ENCODE measurements at places on chromosomes 13 and 19.

DNA sequence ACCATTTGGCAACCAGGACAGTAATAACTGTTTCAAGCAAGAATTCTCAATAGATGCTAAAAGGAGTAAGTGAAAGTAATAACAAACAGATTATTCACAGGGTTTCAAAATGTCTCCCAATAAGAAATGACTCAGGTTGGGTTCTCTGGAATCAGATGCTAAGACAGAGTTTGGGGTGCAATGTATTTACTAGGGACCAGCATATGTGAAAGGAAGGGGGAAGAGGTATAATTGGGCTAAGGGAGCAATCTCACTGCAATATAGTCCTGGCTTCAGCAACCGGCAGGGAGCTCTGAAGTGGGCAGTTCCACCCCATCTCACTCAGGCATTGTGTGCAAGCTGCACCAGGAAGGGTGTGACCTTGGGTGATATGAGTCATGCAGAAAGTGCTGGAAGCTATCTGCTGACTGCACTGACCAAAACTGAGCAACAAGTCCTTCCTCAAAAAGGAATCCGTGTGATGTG is 23.4 kb downstream of the ZDHHC20 start:
- DNase-seq, result peak; percentile 81

DNA sequence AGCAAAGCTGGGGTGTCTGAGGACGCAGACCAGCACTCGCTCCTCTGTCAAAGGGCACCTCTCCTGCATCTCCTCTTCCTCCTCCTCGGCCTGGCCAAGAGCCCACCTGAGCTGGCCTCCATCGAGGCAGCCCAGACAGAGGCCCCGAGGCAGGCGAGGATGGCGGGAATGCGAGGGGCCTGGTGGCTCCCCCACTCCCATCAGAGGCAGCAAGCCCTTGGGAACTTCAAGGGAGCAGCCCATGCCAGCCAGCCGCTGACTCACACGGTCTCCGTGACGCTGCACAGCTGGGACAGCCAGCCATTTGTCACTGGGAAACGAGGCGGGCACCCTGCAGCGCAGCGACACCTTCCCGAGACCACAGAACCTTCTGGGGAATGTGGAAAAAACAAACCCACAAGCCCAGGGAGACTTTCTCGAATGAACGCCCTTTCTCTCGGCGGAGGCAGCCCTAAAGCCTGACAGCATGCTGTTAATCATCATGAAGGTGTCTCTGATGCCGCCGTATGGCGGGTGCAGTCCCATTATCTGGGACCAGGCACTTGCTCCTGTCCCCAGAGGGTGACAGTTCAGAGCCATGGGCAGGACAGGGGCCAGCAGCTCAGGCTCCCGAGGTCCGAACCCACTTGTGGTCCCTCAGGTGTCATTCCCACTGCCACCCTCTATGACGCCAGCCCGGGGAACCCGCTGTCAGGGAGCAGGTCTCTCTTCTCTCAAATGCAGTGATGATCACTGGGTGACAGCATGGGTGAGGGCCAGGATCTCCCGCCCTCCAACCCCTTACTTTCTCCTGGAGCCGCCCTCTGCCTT is 53.0 kb downstream of the PEPD start:
- no peak for DNase-seq

DNA sequence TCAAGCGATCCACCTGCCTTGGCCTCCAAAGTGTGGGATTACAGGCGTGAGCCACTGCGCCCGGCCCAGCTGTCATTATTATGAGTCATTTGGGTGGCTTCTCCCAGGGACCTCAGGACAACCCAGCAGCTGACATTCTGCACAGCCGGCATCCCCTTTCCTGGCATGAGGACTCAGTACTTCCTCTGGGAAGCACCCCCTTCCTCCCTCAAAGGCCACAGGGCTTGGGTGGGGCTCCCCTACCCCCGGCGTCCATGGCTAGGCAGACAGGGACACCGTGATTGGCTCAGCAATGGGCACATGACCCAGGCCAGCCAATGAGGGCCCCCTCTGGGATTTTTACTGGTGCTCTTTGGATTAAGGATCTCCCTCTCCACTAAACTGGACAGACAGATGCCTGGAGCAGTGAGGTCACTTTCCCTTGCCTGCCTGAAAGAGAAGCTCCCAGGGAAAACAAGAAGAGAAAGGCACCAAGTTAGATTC is 6.0 kb downstream of the KANK2 start:
- peak; percentile 98 for DNase-seq

- DNase-seq, result no peak
Measured at GRCh38 chr13:49063011-49063410, 87.3 kb downstream of the FNDC3A start.

DNA sequence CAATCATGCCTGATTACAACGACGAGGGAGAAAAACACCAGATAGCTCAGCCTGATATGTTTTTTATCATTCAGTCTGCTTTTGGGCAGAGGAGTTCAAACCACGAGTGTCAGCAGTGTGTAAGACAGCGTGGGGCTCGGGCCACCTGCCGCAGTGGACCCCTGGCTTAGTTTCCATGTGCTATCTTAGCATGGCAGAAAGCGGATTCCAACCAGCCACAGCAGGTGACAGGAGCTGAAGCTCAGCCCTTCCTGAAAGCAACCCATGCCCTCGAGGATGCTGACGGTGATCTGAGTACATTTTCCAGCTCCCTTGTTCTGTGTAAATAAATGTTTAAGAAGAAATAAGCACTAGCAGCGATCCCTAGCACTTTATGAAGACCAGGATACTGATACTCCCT is 32.2 kb upstream of the MBNL2 start:
- no peak for DNase-seq

GRCh38 chr19:17522988-17523872 is 11.8 kb downstream of the PGLS start:
- no peak for DNase-seq

- DNase-seq, result no peak
Measured at GRCh38 chr13:22596171-22596863, 584.5 kb upstream of the SGCG start.

GRCh38 chr13:27928353-27928804 is 8.6 kb downstream of the PDX1 start:
- DNase-seq, result no peak

- DNase-seq, result no peak
Measured at GRCh38 chr19:45568732-45569131, 15.9 kb downstream of the OPA3 start.

DNA sequence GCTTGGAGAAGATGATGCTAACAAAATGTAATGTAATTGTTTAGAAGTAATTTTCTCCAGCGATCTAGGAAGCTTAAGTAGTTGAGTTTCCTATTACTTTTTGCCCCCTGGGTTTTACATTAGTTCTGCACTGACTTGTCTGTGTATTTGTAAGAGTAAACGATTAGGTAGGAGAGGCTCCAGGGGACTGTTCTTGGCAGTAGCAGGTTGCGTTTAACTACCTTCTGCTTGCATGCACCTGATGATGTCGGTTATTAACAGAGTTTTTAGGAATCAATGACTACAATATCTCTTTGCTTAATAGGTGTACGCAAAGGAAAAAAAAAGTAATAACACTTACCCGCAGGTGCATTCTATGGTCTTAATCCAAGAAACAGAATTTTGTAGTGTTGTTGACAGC is 18.3 kb upstream of the UGGT2 start:
- DNase-seq, result no peak

GRCh38 chr13:51525567-51526167 is 58.6 kb upstream of the WDFY2 start:
- no peak for DNase-seq

DNA sequence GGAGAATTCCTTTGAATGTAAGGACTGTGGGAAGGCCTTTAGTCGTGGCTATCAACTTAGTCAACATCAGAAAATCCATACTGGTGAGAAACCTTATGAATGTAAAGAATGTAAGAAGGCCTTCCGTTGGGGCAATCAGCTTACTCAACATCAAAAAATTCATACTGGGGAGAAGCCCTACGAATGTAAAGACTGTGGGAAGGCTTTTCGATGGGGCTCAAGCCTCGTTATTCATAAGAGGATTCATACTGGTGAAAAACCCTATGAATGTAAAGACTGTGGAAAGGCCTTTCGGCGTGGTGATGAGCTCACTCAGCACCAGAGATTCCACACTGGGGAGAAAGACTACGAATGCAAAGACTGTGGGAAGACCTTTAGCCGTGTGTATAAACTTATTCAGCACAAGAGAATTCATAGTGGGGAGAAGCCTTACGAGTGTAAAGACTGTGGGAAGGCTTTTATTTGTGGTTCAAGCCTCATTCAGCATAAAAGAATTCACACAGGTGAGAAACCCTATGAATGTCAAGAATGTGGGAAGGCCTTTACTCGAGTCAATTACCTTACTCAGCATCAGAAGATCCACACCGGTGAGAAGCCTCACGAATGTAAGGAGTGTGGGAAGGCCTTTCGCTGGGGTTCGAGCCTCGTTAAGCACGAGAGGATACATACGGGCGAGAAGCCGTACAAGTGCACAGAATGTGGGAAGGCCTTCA is 39.2 kb downstream of the ZNF331 start:
- no peak for DNase-seq

- DNase-seq, result no peak
Measured at GRCh38 chr13:82259284-82259683, 1623.0 kb downstream of the SLITRK1 start.

DNA sequence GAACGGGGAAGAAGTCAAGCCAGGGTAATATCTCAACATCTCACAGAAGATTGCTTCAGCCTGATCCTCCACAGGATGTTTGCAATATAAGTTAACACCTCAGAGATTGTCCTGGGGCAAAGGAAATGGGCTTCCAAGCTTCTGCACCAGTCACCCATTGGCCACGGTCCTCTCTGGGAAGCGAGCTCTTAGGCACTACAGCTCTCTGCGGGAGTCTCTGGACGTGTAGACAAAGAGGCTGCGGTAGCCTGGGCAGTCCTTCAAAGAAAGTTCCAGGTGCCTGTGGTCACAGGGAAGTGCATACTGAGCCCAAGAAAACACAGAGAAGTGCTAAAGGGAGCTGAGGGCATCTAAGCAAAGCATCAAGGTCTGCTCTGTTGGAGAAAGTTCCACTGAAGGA is 805.7 kb downstream of the DIAPH3 start:
- no peak for DNase-seq

GRCh38 chr13:75643693-75644092 is 7.6 kb downstream of the LMO7 start:
- DNase-seq, result no peak

- no peak for DNase-seq
Measured at GRCh38 chr13:98100481-98100880, 42.4 kb upstream of the FARP1 start.

GRCh38 chr13:47901441-47901840 is 99.6 kb downstream of the SUCLA2 start:
- DNase-seq, result no peak

DNA sequence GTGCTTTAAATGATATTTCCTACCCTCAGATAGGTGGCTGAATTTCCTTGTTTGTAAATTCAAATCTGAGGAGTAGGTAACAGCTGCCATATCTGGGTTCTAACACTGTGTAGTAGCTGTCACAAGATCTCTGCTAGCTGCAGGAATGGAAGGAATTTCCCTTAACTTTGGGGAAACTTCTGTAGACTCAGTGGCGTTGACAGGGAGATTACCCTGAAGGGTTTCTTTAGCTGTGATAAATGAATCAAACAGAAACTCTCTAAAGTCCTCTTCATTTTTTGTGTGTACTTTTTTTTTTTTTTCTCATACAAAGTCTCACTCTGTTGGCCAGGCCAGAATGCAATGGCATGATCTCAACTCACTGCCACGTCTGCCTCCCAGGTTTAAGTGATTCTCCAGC is 5.3 kb upstream of the EPSTI1 start:
- no peak for DNase-seq

- DNase-seq, result no peak
Measured at GRCh38 chr19:42248270-42249148, 6.1 kb upstream of the GSK3A start.

DNA sequence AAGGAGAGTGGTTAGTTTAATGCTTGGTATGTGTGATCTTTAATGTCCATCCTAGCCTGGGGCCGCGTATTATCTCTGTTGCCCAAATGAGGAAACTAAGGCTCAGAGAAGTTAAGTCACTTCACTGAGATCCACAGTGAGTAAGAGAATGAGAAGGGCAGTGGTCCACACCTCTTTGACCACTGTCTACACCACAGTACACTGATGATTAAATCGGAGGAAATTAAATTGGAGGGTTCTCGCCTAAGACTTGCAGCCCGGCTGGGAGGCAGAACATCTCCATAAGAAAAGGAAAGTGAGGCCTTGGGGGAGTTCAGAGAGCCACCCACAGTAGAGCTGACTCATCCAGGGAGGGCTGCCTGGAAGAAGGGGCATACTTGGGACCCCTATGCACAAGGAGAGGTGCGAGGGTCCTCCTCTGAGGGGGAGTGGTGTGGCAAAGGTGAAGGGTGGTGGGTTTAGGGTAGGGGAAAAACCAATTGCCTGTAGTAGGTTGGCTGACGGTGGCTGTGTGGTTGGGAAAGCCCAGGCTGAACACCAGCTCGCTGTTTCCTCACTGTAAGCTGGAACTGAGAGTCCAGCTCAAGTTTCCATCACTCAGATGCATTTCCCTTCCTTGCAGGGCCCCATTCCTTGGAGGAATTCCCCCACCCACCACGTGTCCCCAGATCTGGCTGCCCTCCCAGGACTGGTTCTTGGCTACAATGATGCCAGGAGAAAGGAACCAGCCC is 15.0 kb upstream of the DHRS12 start:
- no peak for DNase-seq

GRCh38 chr13:39602277-39602613 is 748 bp downstream of the LHFPL6 start:
- no peak for DNase-seq

GRCh38 chr13:28636677-28637317 is 22.1 kb upstream of the POMP start:
- peak; percentile 54 for DNase-seq

GRCh38 chr13:80572923-80573316 is 232.0 kb upstream of the SPRY2 start:
- no peak for DNase-seq

DNA sequence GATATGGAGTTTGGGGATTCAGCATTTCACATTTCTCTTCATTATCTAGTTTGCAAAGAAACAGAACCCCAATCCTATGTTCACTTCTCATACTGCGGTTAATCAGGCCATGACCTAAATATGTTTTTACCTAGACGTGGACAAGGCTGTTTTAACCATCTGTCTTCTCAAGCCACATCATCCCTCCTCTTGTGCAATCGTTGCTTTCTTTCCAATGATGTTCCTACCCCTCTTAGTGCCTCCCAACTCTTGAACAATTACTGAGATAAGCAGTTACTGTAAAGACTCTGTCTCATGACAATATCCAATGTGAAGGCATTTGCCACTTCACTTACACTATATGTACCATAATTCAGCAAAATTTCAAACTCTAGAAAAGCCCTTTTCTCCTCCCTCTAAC is 406.2 kb downstream of the LIG4 start:
- DNase-seq, result no peak

GRCh38 chr19:38162632-38163031 is 61.4 kb downstream of the DPF1 start:
- no peak for DNase-seq

GRCh38 chr13:108574856-108575255 is 54.6 kb upstream of the MYO16 start:
- no peak for DNase-seq

GRCh38 chr13:84571264-84571663 is 689.0 kb upstream of the SLITRK1 start:
- no peak for DNase-seq

GRCh38 chr19:45179072-45179891 is 698 bp downstream of the BLOC1S3 start:
- DNase-seq, result no peak
